Colonic mucosa (tissue), 4 donors: ENCODE measurements at places on chromosomes 5 and 9. TPM values are rescaled to one million over a fixed set of nuclear protein-coding genes. Genes with fewer than 3 reads are reported as not detected.

Gene UBAC1
- 66.5 TPM for total RNA-seq

Gene F12
- 34.0 TPM for total RNA-seq

- H3K27ac ChIP-seq = peak overlapping the region; percentile 55
- DNase-seq = peak; percentile 82
- no peaks in the 10 kb centered on the region for H3K36me3 ChIP-seq
- H3K27me3 ChIP-seq = no peaks in the 10 kb centered on the region
These were observed 25.1 kb upstream of the CDKN2AIPNL start for GRCh38 chr5:134436523-134437339.

DNA sequence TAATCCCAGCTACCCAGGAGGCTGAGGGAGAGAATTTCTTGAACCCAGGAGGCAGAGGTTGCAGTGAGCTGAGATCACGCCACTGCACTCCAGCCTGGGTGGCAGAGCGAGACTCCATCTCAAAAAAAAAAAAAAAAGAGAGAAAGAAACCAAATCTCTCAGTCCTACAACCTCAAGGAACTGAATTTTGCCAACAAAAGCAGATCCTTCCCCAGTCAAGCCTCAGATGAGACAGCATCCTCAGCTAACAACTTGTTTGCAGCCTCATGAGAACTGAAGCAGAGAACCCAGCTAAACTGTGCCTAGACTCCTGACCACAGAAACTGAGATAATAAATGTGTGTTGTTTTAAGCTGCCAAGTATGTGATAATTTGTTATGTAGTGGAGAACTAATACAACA lies 7.5 kb upstream of the IL6ST start:
- no peaks in the 10 kb centered on the region for H3K36me3 ChIP-seq
- no peaks in the 10 kb centered on the region for H3K4me1 ChIP-seq
- no peaks in the 10 kb centered on the region for H3K27me3 ChIP-seq
- peak overlapping the region; percentile 61 for H3K27ac ChIP-seq

DNA sequence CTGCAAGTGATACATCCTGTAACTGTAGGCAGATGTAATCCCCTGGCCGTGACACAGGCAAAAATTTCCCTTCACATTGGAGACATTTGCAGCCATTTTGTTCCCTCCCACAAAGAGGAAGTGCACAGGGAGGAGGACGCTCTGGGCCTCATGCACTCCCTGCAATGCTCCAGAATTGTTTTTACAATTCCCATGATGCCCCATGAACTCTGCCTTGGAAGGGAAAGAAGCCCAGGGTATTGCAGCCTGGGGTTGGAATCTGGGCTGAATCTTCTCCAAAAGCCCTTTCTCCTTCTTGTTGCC lies 491.7 kb downstream of the CCDC171 start:
- H3K4me1 ChIP-seq = no peaks in the 10 kb centered on the region
- H3K27me3 ChIP-seq = no peaks in the 10 kb centered on the region
- no peak overlapping the region for H3K27ac ChIP-seq
- H3K36me3 ChIP-seq = no peaks in the 10 kb centered on the region

- H3K27me3 ChIP-seq = no peaks in the 10 kb centered on the region
- no peaks in the 10 kb centered on the region for H3K4me1 ChIP-seq
- DNase-seq = no peak
- H3K36me3 ChIP-seq = no peaks in the 10 kb centered on the region
- no peak overlapping the region for H3K27ac ChIP-seq
- no peak overlapping the region for H3K4me3 ChIP-seq
These were observed 852.3 kb upstream of the DMAC1 start for GRCh38 chr9:8651846-8652215.

GRCh38 chr9:35705372-35705771 lies 15.6 kb upstream of the TPM2 start:
- DNase-seq = no peak
- no peak overlapping the region for H3K27ac ChIP-seq
- H3K36me3 ChIP-seq = peaks cover 65% of the 10 kb centered on the region

GRCh38 chr5:33423018-33423630 lies 17.6 kb upstream of the TARS1 start:
- H3K27me3 ChIP-seq = no peaks in the 10 kb centered on the region
- no peak overlapping the region for H3K27ac ChIP-seq
- H3K36me3 ChIP-seq = no peaks in the 10 kb centered on the region
- DNase-seq = no peak
- H3K4me1 ChIP-seq = no peaks in the 10 kb centered on the region
